ENCODE measurements at places on chromosomes 2 and 18. TPM values are rescaled to one million over a fixed set of nuclear protein-coding genes. Genes with fewer than 3 reads are reported as not detected.

MPP4 gene
- 0.65 TPM for total RNA-seq

BMP10 gene
- not detected for total RNA-seq

PLEK gene
- 1.1 TPM for total RNA-seq

FOXI3 gene
- not detected for total RNA-seq

SLC4A3 gene
- 2.1 TPM for total RNA-seq

SKOR2 gene
- not detected for total RNA-seq

Measured in smooth muscle cell of bladder (primary cell).